ENCODE measurements at places on chromosomes 11 and 22. TPM values are rescaled to one million over a fixed set of nuclear protein-coding genes. Genes with fewer than 3 reads are reported as not detected.

The OR52H1 gene
- not detected for polyA plus RNA-seq

The LARGE2 gene
- polyA plus RNA-seq: 0.44 TPM

The AQP11 gene
- polyA plus RNA-seq: 1.5 TPM

DNA sequence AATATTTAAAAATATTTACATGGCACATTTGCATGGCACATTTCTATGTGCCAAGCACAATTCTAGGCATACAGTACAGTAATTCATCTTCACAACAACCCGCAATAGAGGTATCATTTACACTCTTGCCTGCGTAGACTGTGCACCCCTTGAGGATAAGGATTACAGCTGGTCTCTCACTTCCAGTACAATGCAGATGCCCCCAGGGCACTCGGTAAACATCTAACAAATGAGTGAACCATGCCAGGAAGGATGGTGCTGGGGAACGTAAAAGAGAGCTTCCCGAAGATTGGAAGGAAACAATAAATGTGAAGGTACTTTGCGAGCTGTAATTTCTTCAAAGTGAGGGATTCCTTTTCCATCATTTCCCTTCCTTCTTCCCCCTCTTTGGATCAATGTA lies 1.3 kb downstream of the PRPF19 start:
- no peak for DNase-seq

DNA sequence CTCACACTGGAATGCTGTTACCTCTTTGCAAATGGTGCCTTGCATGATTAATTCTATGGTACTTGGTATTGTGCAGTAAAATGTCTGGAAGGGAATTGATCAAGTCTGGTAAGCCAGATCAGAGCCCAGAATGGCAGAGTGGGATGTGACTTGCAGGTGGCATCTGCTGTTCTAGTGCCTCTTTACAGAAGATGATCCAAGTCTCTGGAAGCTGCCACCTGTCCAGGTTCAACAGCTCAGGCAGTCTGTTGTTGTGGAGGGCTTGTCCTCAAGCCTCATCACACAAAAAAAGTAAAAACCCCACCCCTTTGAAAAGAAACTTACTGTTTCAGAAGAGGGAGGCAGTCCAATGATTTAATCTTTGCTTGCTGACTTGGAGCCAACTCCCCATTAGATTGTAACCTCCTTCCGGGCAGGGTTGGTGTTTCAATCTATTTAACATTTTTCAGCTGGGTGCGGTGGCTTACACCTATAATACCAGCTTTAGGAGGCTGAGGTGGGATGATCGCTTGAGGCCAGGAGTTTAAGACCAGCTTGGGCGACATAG lies 17.1 kb downstream of the ZNRF3 start:
- DNase-seq: no peak

Data from hindlimb muscle (tissue), 1 donor.